ENCODE measurements at places on chromosomes 12 and 14.

DNA sequence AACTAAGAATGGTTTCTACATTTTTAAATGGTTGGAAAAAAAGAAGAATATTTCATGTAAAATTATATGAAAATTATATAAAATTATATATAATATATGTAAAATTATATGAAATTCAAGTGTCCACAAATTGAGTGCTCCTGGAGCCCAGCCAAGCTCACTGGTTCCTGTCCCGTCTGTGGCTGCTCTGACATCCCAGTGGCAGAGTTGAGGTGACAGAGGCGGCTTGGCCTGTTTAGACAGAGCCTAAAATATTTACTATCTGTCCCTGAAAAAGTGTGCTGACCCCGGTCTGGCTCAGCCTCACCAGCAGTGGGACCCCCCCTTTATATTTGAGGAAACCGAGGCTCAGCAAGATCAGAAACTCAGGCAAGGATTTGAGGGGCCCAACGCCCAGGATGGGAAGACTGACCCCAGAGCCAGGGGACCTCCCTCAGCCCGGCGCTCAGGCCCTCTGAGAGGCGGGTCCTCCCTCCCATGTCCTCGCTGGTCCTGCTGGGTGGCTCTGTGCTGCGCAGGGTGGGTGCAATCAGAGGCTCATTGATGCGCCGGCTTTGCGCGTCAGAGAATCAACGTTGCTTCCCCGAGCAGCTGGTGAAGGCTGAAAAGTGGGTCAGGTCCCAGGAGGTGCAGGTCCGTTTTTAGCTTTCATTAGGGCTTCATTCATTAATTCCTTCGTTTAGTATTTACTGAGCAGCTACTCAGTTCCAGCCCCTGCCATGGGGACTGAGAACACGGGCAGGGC is 21.5 kb upstream of the BEGAIN start:
- no peak for DNase-seq

GRCh38 chr14:91392623-91393303 is 24.9 kb downstream of the CCDC88C start:
- no peak for DNase-seq

DNA sequence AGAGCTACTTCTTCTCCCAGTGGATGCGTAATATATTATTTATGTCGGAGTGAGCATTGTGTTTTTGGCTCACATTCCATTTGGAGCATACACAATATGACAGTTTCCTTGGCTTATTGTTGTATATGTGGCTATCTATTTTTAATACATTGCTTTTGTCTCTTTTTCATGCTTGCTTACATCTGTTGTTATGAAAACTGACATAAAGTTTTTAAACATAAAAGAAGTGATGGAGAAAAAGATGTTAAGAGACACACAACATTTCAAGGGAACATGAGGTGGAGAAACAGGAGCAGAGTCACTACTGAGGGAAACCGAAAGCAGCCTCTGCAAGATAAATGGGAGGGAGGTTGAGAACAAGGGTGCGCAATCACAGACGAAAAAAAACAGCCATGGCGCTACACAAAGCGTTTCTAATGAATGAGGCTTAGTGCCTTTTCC is 228.4 kb upstream of the NPAS3 start:
- DNase-seq = no peak

- DNase-seq = peak; percentile 59
Measured at GRCh38 chr12:4855121-4855924, 54.4 kb upstream of the KCNA1 start.

GRCh38 chr14:65329481-65329880 is 83.0 kb upstream of the FUT8 start:
- DNase-seq = no peak

DNA sequence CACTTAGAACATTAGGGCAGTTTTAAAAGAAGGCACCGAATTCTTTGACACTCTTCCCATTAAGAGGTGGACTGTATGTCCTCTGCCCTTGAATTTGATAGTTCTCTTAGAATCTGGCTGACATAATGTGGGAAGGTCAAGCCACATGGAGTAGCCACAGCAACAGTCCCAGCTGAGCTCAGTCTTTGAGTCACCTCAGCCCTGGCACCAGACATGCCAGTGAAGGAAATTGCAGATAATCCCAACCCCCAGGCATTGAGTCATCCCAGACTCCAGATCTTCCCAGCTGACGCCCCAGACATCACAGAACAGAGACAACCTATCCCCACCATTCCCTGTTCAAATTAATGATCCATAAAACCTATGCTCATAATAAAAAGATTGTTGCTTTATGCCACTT is 83.4 kb downstream of the GTF2A1 start:
- DNase-seq = no peak

- no peak for DNase-seq
Measured at GRCh38 chr14:83260751-83261150, 1727.1 kb upstream of the SEL1L start.

GRCh38 chr14:31508135-31508534 is 20.3 kb upstream of the GPR33 start:
- no peak for DNase-seq

DNA sequence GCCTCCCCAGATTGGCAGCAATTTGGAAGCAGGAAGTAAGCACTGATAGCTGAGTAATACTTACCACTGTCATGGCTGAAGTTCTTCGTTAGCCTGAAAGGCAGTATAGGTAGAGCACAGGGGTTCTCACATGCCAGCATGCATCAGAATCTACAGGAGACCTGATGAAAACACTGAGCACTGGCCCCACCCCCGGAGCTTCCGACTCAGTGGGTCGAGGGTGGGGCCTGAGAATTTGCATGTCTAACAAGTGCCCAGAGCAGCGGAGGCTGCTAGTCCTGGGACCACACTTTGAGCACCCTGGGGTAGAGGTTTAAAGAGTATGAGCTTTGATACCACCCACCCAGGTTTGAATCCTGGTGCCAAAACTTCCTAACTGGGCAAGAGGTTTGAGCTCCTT is 89.6 kb downstream of the FBXW8 start:
- DNase-seq = no peak

- DNase-seq = no peak
Measured at GRCh38 chr14:90490720-90491050, 93.9 kb downstream of the CALM1 start.

- DNase-seq = no peak
Measured at GRCh38 chr14:57171903-57172302, 96.8 kb downstream of the EXOC5 start.

DNA sequence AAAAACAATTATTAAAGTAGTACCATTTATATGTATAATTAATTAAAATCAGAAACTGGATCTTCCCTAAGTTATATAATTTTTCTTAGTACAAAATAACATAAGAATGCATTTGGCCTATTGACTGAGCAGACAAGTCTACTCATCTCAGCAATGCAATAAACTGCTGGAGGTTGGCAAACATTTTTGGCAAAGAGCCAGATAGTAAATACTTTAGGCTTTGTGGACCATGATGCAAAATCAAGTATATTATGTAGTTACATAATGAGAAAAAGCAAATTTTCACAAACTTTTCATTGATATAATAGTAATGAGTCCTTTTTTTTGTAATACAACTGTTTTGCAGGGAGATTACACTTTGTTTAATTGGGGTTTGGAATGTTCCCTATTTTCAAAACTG is 30.9 kb downstream of the ERGIC2 start:
- peak; percentile 35 for DNase-seq

- no peak for DNase-seq
Measured at GRCh38 chr12:103785243-103786031, 55.6 kb downstream of the NT5DC3 start.

DNA sequence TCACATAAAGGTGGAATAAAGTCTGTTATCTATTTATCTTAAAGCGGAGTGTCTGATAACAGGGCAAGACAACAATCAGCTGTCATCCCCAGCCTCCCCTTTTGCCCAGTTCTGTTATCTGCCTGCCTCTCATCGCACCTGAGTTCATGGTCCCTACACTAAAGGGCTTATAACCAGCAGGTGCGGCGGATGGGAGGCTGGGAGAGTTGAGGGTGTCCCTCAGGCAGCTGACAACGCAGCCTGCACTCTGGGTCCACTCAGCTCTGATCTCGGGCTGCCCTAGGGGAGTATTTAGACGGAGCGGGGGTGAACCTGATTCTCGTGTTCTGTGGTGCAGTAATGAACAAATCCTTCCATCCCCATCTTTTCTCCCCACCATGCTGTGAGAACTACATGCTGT is 34.0 kb upstream of the JDP2 start:
- no peak for DNase-seq

GRCh38 chr12:108605000-108605689 is 7.3 kb upstream of the TMEM119 start:
- DNase-seq = no peak

DNA sequence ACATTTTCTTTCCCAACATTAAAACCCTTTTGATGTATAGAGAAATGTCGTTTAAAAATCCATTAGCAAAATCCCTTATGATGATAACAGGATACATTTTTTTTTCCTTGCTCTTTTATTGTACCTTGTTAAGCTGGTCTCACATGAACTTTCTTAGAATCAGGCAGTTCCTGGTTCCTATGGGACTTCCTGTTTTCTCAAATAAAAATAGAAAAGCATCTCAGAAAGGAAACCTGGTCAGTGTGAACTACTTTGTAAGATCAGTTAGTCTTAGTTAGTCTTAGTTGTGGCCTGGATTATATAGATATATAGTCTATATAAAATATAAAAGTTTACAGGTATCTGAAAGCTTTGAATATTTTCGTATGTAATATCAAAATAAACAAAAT is 40.3 kb downstream of the LEMD3 start:
- DNase-seq = no peak

GRCh38 chr12:6187948-6188793 is 12.0 kb upstream of the CD9 start:
- no peak for DNase-seq

DNA sequence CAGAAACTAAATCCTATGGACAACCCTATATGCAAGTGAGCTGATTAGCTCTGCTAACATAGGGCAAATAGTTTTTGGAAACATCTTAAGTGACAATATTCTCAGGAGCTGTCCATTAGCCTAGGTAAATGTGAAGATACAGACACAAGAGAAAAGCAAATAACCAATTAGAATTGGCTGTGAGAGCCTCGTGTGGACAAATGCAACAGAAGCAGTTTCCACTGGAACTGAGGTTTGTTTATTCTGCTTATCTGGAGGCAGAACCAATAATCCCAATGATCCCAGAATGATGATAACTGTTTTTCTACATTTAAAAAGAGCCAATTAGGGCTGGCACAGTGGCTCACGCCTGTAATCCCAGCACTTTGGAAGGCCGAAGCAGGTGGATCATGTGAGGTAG is 43.2 kb upstream of the YAF2 start:
- no peak for DNase-seq

DNA sequence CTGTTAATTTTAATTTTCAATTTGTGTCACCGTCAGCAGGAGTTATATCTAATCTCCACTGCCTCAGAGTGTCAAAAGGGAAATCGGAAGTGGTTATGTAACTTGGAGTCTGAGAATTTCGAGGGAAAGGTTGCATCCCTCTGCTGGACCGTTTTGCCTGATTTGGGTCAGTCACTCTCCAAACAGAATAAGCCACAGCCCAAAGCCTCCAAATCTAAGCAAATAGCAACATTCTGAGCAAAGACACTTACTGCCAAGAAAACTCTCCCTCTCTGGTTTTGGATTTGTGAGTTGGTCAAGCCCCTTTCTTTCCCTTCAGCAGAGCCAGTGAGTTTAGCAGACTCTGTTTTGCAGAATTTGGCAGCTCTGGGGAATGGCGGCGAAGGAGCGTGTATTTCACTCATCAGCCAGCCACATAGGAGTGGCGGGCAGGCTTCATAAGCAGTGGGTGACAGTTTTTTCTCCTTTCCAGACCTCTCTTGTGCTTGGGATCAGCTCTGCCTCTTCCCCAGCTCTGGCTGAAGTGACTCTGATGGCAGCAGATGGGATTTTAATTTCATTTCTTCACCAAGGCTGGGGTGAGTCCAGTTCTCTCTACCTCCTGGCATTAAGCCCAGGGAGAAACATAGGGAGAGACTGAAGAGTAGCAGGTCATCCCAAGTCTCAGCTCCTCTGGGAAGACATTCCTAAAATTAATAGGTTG is 218.7 kb upstream of the NOS1 start:
- DNase-seq = no peak

DNA sequence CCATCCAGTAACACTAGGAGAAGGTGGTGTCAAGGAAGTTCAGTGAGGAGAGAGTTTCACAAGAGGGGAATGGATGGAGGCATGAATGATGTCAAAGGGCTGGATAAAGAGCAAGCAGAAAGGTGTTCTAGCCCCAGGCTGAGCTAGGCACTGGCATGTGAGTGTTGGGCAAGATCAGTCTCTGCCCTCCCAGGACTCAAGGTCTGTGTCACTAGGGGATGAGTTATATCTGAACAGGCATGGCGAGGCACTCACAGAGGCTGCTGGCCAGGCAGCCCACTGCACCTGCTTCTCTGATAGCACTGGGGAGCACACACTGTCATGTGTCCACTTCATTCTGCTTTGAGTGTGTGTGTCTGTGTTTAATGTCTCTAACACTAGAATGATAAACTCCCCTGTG is 903.8 kb downstream of the BCL11B start:
- no peak for DNase-seq

- no peak for DNase-seq
Measured at GRCh38 chr12:105141320-105141922, 33.9 kb downstream of the WASHC4 start.

- DNase-seq = no peak
Measured at GRCh38 chr12:6313326-6313940, 3.0 kb downstream of the PLEKHG6 start.

- DNase-seq = no peak
Measured at GRCh38 chr12:131309700-131310099, 356.0 kb downstream of the ADGRD1 start.

DNA sequence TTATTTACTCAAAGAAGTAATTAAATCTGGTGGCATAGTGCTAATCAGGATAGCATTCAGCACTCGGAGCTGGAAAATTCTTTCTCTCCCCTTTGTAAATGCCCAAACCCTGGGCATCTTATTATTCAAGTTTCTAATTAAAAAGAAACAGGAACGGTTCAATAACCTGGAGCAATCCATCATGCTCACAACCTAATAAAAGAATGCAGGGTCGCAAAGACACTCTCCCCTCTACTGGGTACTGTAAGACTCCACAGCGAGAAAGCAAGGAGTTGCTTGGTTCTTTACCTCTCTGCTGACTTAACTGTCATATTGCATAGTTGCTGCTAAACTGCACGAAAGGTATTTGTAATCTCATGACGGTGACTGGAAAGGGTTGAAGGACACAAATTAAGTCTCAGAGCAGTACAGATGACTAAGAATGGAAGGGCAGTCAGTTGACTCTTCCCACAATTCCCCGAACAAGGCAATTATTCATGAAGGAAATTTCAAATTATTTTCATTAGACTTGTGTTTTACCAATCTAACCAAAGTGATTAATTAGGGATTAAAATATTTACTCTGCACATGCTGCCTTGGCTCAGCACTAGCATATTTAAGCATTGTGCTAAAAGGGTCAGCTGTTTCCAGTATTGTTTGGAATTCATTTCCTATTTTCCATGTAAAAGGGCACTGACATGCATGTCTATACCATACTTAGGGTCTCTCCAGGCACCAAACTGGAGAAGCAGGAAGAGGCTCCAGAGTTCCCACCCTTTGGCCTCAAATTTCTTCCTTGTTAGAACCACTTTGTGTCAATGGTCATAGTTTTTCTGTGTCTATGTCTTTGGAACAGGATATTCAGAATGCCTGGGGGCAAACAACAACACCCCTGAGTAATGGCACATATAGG is 182.2 kb downstream of the EXOC5 start:
- DNase-seq = no peak

Measured in fibroblast of the conjunctiva (primary cell).